ENCODE measurements at places on chromosomes 7 and 10.
A peak's percentile ranks its signal among the peaks of the same experiment; 100 is the strongest.

DNA sequence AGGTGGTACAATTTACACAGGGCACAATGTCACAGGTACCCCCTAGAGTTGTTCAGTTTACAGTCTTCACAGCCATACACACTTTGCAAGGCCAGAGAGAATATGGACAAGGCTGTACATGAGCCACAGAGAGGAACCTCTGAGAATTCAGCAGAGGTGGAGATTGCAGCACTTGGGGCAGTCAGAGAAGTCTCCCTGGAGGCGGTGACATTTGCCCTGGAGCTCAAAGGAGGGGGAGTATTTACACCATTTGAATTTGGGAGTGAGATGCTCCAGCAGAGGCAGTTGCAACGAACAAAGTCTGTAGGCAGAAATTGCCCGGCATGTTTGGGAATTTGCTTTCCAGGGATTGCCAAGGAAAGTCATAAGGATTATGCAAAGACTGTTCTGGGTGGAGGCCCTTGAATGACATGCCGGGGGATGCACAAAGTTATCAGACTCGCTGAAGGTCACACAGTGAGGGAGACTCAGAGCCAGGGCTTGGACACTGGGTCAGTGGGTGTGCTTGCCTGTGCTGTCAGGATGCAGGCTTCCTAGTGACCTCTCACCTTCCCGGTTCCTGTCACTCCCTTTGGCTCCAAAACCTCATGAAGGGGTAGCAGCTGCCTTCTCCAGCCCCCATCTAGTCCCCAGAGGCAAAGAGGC, 160.7 kb upstream of the PCBD1 start:
- no peak for DNase-seq

GRCh38 chr7:37816922-37817590, 31.3 kb upstream of the NME8 start:
- DNase-seq: no peak

GRCh38 chr7:115724400-115725056, 306.0 kb downstream of the TFEC start:
- DNase-seq: no peak

DNA sequence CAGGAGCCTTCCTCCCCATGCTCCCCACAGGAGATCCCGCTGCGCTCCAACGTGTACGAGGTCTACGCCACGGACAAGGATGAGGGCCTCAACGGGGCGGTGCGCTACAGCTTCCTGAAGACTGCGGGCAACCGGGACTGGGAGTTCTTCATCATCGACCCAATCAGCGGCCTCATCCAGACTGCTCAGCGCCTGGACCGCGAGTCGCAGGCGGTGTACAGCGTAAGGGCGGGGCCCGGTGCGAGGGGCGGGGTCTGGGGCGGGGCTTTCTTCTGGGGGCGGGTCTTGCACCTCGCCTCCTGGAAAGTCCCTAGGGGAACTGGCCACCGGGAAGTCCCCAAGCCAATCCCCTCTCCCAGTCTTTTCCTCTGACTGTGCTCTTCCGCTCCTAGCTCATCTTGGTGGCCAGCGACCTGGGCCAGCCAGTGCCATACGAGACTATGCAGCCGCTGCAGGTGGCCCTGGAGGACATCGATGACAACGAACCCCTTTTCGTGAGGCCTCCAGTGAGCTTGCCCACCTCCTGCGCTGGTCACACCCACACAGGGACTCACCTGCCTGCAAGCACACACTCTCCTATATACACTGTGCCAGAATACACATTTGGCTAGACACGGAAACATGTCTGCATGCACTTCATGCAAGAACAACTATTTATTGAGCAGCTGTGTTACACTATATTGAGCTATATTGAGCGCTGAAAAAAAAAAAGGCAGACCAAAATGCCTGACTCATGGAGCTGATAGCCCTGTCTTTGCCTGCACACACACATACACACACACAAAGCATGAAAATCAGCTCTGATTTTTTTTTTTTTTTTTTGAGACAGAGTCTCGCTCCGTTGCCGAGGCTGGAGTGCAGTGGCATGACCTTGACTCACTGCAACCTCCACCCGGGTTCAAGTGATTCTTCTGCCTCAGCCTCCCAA, 32.7 kb upstream of the VSIR start:
- peak; percentile 2 for DNase-seq

GRCh38 chr10:4467481-4467880, 358.5 kb upstream of the AKR1E2 start:
- no peak for DNase-seq

DNA sequence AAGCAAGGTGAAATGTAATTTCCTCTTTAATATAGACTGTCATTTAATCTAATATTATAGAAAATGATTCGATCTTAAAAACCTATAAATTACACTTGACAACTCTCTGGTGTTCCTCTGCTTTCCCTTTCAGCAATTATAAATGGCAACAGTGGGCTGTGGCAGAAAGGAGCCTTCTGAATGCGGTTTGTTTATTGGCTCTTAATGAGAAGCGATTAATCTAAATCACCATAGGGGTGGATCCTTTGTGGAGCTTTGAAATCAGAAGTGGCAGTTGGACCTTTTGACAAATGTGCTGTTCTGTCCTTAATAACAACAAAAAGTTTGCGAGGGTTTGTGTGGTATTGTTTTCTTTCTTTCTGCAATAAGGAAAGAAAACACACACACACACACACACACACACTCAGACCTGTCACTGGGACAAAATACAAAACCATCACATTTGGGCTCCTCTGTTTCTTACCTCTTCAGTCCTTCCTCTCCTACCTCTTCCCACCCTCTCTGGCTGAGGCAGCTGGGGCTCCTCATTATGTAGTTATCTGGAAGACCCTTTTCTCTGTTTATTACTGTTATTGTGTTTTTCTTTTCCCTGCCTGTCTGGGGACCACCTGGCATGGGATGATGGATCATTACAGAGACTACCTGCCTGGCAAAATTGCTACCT, 316.2 kb downstream of the SORCS3 start:
- no peak for DNase-seq

GRCh38 chr10:132677473-132678227, 108.3 kb downstream of the NKX6-2 start:
- DNase-seq: no peak

- DNase-seq: no peak
Observed at GRCh38 chr10:102834143-102834542, 3.1 kb downstream of the CYP17A1 start.

DNA sequence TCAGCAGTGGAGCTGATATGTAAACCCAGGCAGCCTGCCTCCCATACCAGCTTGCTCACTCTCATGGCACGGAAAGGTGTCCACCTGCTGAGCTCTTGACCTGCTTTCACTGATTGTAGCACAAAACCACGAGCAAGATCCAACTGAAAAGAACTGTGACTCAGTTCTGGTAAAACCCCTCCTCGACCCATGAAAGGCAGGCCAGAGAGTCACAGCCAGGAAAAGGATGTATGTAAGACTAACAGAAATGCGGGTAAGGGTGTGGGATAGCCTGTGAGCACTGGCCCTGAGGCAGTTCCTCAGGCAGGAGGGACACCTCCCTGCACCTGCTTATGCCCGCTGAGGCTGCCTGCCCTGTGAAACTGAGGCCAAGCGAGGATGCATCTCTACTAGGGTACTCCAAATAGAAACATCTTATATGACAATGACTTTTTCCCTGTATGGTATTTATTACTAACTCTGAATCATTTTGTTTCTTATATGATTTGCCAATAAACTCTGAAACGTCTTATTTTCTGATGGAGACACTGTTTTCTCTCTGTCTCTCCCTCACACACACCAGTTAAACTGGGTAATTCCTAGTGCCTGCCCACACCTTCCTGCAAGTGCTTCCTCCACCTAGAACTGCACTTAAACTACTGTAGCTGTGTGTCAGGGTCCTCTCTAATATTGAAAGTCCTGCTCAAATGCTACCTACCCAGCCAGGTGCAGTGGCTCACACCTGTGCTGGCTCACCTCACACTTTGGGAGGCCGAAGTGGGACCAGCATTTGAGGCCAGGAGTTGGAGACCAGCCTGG, 73.3 kb upstream of the GHITM start:
- no peak for DNase-seq

DNA sequence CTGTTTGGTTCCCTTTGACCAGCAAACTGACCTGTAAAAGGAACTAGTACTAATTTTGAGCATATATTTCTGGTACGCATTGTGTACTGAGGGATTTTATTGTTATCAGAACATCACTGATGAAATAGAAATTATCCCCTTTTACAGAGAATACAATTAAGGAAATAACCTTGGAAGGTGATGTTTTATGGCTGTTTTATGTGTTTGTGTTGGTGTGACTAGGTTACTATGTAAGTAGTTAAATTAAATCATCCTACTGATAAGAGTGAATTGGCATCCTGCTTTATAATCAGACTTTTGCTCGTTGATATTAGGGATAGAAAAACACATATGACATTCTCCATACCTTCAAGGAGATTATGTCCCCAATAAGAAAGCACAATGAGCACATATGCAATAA, 596.6 kb downstream of the SORCS3 start:
- no peak for DNase-seq

GRCh38 chr10:33180390-33180789, 154.1 kb downstream of the NRP1 start:
- no peak for DNase-seq

GRCh38 chr10:15321431-15322341, 49.4 kb downstream of the FAM171A1 start:
- peak; percentile 50 for DNase-seq

DNA sequence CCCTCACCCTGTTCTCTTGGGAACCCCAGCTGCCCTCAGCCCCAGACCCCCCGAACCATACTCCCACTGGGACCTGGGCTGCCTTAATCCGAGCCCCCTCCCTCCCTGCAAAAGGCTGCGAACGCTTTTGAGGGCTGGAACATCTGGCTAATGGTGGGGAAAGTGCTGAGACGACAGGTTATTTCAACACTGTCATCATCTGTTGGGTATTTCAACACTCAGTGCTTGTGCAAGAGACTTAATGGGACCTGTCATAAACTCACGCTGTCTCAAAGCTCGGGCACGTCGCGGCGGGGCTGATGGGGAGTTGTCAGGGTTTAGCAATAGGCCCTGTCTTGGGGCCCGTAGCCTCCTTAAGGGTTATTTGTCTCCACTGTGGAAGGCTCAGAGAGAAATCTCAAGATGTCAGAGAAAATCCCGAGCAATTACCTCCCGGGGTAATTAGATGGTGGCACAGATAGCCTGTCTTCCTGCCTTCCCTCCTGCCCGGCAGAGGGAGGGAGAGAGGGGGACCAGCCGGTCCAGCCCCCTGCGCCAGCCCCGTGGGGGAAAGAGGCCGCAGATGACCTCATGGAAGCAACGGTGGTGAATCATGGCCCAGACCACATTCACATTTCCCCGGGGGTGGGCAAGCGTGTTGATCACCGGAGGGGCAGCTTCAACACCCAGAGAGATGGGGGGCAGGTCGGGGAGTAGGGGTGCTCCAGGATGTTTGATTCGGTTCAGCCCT, 88.7 kb upstream of the MYL10 start:
- DNase-seq: peak; percentile 68

DNA sequence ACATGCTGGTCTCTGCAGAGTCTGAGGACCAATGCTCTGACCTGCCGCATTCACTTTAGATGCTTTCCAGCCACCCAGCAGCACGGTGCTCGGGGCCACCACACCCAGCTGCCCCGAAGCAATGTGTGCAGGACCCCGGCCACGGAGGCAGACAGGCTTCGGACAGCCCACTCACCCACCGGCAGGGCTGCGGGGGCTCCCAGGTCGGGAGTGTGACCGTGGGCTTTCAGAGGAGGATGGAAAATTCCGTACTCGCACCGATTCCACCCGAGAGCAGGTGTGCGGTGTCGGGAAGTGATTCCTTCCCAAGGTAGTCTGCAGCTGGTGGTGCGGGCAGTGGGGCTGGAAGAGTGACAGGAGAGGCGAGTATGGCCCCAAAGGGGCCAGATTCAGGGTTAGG, 190.9 kb downstream of the DNAJB6 start:
- DNase-seq: no peak

- DNase-seq: no peak
Observed at GRCh38 chr7:2792235-2792634, 51.9 kb downstream of the GNA12 start.

DNA sequence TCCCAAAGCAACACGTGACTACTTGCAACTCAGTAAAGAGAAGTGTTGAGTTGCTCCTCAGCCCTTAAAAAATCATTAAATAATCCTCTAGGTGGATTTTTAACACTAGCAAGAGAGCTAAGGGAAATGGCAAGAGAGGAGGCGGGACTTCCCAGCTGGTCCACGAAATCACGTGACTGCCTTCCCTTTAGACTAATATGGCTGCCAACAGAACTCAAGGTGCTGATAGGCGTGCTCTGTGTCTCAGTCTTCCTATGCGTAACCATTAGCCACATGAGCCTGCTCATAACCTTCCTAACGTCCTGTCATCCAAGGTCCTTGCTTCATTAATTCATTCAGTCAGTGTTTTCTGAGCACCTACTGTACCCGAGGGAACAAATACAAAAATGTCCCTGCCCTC, 66.0 kb downstream of the RSU1 start:
- no peak for DNase-seq

DNA sequence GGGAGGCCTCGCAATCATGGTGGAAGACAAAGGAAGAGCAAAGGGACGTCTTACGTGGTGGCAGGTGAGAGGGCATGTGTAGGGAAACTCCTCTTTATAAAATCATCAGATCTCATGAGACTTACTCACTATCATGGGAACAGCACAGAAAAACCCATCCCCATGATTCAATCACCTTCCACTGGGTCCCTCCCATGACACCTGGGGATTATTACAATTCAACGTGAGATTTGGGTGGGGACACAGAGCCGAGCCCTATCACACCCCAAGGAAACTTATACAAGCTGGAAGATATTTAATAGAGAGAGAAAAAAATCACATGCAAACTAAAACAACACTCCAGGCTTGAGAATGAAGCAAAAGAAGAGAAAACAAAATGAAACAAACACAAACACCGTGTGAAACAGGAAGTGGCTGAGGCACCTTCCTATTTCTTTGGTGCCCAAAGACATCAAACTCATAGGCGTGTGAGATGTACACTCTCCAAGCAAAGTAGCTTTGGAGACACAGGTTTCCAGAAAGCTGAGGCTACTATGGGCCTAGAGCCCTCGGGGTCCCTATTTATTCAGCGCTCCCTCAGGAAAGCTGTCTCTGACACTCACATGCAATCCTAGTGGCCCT, 97.2 kb downstream of the PRKCQ start:
- DNase-seq: no peak

- DNase-seq: no peak
Observed at GRCh38 chr7:5671046-5671445, 110.4 kb downstream of the RNF216 start.

DNA sequence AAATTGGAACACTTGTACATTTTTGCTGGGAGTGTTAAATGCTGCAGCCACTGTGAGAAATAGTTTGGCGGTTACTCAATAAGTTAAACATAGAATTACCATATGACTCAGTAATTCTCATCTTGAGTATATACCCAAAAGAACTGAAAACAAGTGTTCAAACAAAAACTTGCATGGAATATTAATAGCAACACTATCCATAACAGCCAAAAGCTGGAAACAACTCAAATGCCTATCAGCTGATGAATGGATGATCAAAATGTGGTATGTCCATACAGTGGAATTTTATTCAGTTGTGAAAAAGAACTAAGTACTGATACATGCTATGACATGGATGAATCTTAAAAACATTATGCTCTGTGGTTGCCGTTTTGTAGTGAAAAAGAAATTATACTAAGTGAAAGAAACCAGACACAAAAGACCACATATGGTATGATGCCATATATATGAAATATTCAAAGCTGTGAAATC, 63.0 kb upstream of the SP4 start:
- DNase-seq: no peak

Measured in fibroblast of skin of left quadriceps (primary cell).